ENCODE measurements at places on chromosomes 1 and 21.

DNA sequence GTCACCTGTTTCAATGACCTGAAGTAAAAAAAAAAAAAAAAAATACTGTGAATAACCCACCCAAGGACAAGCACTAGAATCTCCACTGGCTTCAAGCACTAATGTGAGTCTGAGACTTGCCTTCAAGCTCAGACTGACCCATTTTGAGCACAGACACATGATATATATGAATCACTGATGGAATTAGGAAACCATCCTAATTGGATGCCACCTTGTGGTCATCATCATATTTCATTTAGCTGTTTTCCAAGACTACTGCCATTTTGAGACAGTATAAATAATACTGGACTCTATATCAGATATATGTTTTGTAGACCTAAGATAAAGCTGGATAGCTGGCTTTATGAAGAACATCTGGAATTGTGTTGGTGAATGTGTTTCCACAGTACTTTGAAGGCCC lies 1232.0 kb downstream of the KCNT2 start:
- DNase-seq = no peak

DNA sequence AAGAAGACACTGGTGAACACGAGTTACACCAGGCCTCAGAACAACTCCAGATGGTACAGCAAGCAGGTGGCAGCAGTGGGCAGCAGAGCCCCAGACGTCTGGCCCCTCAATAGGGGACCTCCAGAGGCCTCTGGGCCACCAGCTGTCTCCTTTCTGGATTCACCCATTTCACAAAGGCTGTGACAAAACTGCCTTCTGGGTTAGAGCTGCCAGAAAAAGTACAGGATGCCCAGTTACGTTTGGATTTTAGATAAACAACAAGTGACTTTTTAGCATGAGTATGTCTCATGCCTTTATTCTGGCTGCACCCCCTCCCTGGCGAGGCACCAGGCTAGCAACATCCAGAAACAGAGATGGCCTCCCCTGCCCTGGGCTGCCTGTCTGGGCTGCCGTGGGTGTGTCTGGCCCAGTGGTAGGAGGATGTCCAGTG lies 30.1 kb downstream of the ITPKB start:
- DNase-seq = no peak

- DNase-seq = no peak
Measured at GRCh38 chr1:54710434-54710833, 5.2 kb upstream of the TTC4 start.

DNA sequence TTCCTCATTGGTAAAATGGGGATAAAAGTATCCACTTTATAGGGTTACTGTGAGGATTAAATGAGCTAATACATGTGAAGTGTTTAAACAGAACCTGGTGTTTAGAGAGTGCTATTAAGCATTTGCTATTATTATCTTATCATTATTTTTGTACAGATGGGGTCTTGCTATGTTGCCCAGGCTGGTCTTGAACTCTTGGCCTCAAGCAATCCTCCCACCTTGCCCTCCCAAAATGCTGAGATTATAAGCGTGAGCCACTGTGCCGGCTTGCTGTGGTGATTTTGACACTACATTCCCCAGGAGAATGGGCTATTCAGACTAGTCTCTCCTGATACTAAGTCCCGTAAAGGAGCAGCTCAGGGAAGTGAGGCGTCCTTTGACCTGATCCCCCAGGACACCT lies 6.3 kb upstream of the ARHGEF10L start:
- no peak for DNase-seq

- peak; percentile 60 for DNase-seq
Measured at GRCh38 chr1:76939050-76939816, 72.0 kb downstream of the ST6GALNAC5 start.

- no peak for DNase-seq
Measured at GRCh38 chr1:60255565-60255964, 182.0 kb upstream of the C1orf87 start.

DNA sequence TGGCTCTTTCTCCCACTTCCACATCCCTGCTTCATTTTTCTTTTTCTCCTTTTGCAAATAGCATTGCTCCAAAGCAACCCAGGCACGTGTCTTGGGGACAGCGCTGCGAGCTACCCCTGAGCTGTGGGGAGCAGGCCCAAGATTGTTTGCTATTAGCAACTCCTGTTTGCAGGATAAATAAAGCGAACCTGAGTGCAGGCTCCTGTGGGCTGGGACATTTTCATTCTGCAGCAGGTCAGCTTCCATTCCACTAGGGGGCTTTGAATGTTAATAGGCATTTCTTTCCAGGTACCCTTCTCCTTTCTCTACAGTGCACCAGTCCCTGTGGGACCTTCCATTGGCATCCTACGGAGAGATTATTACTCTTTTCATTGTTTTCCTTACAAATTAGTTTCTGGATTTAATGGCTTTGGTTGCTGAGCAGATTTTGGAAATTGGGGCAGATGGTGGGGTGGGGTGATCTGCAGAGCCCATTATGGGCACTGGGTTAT lies 54.0 kb downstream of the OLFML3 start:
- peak; percentile 20 for DNase-seq

- DNase-seq = peak; percentile 26
Measured at GRCh38 chr21:26881504-26882228, 36.5 kb upstream of the ADAMTS1 start.

DNA sequence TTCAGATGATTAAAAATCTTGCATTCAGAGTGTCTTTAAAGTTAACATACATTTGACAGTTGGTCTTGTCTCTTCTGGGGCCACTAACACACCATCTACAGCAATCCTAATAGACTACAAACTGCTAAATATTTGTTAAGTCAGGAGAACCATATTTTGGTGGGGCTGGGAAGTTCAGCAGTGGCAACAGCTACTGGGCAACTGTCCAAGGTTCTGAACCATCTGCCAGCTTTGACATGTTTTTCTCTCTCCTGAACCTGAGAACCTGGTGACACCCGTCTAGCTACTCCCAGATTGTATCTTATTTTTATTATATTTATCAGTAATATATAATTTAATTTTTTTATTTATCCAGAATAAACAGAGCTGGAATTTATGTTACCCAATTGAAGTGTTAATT lies 199.0 kb upstream of the DPYD start:
- DNase-seq = peak; percentile 6
